NCI-H1417 (cell line): ENCODE measurements at places on chromosomes 7 and 10.

- DNase-seq = peak; percentile 75
Observed at GRCh38 chr7:876972-877311, 588 bp downstream of the GET4 start.

DNA sequence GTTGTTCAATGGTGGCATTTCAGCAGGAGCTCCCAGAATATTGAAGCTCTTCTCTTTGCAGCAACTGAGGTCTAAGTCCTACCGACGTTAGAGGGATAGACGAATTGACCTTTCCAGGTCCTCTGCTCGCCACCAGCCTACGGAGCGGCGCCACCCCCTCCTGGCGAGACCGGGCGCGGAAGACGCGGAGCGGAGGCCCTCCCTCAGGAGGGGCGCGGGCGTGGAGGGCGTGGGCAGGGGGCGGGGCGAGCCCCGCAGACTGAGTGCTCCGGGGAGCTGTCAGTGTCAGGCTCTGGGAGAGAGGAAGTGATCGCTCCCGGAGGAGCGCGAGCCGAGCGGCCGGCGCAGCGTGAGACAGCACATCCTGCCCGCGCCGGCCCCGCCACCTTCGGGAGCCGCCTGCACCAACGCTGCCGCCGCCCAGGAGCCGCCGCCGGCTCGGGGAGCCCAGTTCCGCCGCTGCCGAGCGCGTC is at the start of gene DYNC1I1:
Gene DYNC1I1, plus strand, starts transcription at position 257 of the 473 bp plus-strand sequence. CDS start 32,176 bp downstream, outside the sequence.
- peak; percentile 94 for DNase-seq

DNA sequence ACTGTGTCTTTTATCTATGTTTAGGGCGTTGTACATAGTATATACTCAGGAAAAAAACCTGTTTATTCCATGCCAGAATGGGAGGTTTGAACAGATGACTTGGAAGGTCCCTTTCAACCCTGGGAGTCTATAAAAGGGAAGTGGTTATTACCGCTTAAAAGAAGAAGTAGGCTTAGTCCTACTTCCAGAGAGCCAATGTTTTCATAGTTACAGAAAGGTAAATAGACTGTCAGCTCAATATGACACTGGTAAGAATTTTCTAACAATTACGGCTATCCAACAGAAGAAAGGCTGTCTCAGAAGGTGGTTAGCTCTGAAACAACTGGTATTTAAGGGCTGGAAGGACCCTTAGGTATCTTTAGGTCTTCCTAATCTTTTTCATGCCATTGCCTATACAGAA is 1.1 kb upstream of the TFAM start:
- no peak for DNase-seq

- no peak for DNase-seq
Observed at GRCh38 chr7:50332241-50333165, 28.0 kb downstream of the IKZF1 start.

DNA sequence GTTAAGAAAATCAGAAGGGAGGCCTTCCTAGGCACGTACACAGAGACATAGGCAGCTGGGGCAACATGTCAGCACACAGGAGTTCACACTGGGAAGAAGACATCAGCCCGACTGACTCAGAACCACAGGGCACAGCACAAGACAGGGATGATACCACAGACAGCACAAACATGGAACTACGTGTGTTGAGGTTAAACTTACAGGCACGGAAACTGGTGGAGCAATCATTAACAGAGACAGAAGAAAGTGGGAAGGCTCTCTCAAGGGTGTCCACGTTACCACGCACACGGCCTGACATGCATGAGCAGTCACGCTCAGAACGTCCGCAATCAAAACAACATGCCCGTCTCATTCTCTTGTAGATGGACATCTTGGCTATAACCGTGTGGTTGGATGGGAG is 636.4 kb downstream of the KCNMA1 start:
- DNase-seq = no peak

DNA sequence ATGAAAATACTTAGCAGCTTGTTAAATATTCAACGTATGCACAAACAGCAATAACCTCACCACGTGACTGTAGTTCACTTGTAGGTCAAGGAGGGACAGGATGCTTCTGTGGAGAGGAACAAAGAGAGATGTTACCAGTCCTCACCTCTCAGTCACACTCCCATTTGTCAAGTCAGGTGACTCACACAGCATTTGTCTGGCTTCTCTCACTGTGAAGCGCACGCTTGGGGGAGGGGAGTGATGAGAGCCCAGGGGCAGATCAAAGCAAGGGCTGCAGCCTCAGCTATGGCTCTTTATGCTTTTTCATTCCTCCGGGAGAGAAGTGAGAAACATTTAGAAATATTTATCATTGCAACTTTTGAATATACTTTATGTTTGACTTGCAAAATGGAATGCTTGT is 2.9 kb upstream of the RBM20 start:
- DNase-seq = peak; percentile 78

GRCh38 chr7:18572154-18572553 is 76.6 kb downstream of the HDAC9 start:
- no peak for DNase-seq

DNA sequence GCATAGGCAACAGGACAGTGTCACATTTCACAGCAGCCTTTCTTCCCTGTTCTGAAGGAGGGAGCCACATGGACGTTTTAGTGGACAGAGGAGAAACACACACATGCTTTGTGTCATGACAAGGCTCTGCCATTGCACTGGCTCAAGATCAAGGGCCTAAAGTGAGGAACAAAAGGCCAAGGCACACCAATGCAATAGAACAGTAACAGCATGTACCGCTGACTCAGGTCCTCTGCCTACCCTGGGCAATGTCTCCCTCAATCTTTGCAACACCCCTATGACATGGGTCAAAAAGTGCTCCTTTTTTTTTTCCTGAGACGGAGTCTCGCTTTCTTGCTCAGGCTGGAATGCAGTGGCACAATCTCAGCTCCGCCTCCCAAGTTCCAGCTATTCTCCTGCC is 57.8 kb upstream of the SDK1 start:
- no peak for DNase-seq

DNA sequence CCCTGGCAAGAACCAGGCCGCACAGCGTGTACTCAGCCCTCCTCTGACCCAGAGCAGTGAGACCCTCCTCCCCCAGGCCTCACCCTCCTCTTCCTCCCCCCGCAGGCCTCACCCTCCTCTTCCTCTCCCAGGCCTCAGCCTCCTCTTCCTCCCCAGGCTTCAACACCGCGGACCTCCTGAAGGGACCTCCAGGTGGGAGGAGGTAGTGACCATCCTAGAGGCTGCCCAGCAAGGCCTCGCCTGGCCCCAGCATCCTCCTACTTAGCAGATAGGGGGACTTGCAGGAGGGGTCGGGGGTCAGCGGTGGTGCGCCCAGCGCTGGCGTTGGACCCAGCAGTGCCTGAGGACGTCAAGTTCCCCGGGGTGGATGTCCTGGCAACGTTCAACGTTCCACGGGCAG is 270.8 kb downstream of the ELFN1 start:
- no peak for DNase-seq

DNA sequence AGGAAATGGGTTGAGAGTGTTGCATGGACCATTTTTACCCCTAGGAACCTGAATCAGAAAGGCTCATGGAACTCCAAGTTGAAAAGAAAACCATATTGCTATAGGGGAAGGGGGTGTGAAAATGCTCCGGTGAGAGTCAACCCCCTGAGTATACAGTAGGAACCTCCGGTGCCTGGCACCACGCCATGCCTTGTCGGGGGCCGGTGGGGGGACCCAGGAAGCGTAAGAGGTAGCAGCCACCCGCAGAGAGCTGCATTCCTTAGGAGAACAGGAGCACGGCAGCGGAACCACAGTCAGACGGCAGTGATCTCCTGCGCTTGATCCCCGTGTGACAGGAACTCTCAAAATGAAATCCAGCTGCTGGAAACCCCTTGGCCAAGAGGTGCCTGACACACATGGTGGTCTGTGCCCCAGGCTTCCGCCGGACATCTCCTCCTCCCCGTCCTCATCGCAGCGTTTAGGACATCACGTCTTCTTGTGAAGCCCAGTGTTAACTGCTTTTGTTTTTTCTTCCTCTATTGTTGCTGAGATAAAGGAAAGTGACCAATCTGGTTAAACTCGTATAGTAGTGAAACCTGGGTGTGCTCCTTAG is 186.8 kb downstream of the CELF2 start:
- DNase-seq = no peak

DNA sequence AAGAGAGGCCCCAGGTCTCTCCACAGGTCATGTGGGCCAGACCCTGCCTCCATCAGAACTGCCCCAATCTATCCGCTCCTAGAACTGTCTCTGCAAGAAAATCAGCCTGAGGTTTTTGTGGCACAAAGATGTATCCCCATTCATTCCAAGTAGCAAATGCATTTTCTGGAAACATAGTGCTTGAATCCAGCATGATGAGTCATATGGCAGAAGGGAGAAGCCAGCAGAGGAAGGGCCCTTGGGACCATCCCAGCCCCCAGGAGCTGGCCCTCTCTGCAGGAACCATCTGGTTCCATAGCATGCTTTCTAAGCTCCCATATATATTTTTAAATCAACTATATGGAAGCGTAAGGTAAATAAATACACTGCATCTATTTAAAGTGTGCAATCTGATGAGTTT is 563.2 kb downstream of the GALNT17 start:
- no peak for DNase-seq

GRCh38 chr7:97871659-97872024 is 566 bp downstream of the ASNS start:
- peak; percentile 48 for DNase-seq

DNA sequence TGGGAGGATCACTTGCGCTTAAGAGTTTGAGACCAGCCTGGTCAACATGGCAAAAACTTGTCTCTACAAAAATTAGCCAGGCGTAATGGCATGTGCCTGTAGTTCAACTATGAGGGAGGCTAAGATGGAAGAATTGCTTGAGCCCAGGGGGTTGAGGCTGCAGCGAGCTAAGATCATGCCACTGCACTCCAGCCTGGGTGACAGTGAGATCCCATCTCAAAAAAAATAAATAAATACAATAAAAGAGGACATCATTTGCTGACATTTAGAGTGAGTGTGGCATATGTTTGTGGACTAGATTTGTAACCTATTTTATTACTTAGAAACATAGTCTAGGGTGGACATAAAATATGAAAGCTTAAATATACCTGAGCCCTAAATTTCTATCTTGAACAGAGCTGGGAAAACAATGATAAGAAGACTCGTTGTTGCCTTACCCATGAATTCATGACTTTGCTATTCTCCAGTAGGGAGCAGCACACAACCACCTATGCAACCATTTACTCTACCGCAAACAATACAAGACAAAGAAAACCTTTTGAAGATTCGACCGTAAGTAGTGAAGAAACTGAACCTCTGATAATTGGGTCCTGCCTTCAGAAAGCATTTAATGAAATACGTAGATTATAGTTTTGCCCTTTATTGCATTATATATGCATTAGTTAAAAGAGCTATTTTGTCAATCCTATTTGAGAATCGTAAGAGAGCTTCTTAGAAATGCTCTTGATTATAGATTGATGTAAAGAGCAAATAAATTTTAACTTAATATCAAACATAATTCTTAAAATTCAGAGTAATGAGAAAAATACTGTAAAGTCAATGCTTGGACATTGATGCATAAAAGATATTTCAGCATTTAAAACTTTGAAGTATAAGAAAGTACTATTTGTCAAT is 83.5 kb downstream of the GNAT3 start:
- peak; percentile 76 for DNase-seq

DNA sequence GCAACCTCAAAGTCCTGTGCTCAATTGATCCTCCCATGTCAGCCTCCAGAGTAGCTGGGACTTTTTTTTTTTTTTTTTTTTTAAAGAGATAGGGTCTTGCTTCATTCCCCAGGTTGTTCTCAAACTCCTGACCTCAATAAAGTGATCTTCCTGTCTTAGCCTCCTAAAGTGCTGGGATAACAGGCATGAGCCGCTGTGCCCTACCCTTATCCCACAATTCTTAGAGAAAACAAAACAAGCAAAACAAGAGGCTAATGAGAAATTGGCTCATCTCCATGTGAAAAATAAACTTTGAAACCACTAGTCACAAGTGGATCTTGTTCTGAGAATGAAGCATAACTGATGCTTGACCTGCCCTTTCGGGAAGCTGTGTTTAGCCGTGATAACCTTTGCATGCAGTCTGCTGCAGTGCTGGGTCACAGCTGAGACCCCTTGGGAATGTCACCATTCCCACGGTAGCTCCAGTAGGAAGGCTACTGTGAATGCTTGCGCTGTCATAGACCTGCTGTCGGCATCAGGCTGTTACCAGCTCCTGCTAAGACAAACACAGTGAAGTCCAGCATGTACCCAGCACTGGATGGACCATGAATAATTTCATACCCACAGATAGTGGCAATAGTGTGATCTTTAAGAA is 290.7 kb upstream of the KIAA1217 start:
- DNase-seq = no peak

DNA sequence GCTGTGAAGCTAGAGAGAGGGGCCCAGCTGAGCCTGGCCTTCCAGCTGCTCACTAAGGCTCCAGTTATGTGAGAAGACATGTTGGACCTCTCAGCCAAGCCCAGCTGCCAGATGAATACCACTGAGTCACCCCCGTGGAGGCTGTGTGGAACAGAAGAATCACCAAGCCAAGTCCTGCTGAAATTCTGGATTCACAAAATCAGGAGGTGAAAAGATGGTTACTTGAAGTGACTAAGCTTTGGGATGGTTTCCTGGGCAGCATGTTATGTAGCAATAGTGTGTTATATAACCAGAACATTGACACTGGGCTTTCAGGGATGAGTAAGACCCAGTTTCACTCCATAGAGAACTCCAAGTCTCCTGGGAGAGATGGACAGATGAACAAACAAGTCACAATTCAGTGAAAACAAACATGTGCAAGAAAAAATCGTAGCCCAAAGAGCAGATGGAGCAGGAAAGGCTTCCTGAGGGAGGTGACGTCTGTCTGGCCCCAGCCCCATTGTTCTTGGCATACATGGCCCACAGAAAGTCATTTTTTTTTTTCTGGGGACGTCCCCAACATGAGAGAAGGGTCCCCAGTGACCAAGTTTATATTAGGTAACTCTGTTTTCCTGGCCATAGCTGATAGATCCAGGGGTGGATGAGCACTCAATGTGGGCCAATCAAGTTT is 64.1 kb upstream of the PDZD8 start:
- no peak for DNase-seq

GRCh38 chr7:51317582-51317910 is 937 bp upstream of the COBL start:
- DNase-seq = no peak

DNA sequence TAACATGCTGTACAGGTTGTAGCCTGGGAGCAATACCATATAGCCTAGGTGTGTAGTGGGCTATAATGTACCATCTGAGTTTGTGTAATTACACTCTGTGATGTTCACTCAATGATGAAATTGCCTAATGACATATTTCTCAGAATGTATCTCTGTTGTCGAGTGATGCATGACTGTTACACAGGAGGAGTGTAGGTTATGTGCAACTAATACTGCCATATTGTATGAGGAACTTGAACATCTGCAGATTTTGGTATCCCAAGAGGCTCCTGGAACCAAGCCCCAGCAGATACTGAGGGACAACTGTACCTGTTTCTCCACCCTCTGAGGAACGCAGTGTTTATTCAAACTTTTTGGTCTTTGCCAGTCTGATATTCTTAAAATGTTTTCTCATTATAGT is 38.6 kb downstream of the NACAD start:
- no peak for DNase-seq

DNA sequence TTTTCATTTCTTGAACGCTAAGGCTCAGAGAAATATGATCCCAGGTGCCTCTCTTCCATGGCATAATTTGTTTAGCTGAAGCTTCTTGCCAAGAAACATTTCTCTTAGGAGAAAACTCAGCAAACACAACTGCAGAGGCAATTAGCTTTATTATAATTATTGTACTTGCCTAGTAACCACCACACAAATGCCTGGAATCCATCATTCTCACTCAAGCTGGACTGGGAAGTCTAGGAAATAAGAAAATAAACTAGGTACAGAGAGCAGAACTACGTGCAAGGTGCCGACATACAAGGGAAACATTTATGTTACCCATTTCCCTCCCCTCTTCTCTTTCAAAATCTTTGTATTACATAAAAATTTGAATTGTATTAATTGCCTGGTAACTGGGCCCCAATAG is 15.1 kb downstream of the SLC35B4 start:
- no peak for DNase-seq

- DNase-seq = no peak
Observed at GRCh38 chr7:111460695-111461094, 101.6 kb downstream of the IMMP2L start.
